ENCODE measurements at places on chromosomes 13 and 19.

GRCh38 chr19:44111910-44112463 is 1.2 kb upstream of the ZNF225 start:
- peak; percentile 99 for DNase-seq

DNA sequence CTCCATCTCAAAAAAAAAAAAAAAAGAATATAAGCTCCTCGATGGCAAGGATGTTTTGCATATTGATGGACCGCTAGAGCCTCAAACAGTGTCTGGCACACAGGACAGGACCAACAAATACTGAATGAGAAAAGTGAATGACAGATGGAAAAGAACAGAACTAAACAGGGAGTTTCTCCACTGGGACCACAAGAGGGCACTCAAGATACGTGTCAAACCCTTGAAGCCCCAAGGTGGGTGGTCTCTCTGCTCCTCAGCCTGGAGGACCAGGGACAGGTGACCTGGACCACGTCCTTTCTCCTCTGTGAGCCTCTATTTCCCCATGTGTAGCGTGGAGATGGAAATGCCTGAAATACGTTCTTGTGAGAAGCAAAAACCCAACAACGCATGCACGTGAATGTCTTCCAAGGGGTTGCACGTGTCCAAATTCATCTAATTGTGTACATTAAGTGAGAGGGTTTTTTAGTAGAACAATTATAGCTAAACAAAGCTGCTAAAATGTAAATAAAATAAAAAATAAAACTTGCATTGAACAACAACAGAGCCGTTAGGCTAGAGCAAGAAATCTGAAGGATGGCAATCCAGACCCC is 5.7 kb upstream of the CDC42EP5 start:
- DNase-seq, result peak; percentile 58

DNA sequence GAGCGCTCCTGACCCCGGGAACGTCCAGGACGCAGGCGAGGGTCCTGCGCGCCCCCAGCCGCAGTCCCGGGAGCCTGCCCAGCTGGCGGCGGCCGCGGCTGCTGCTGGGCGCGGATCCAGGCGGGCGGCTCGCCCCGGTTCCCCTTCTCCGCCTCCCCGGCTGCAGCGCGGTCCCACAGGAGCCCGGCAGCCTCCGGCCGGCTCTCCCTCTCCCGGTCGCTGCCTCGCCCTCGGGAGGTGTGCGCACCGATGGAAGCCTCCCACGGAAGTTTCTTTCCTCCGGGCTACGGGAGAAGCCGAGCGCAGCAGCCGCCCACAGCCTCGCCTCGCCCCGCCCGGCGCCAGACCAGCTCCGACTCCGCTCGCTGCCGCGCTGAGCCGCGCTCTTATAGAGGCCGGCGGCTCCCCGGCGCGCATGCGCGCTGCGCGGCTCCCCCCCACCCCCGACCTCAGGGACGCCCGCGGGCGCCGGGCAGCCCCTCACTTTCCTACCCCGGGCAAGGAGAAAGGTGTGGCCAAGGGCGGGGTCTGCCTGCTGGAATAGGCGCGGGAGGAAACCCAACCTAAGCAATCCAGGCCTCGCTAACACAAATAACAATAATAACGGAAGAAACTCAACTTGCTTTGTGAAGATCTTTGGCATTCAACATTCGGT is at the start of gene SHISA2:
Gene SHISA2 (minus strand): TSS at position 360 of the 655 bp plus-strand sequence. CDS start 1,041 bp downstream, outside the sequence.
- peak; percentile 82 for DNase-seq

DNA sequence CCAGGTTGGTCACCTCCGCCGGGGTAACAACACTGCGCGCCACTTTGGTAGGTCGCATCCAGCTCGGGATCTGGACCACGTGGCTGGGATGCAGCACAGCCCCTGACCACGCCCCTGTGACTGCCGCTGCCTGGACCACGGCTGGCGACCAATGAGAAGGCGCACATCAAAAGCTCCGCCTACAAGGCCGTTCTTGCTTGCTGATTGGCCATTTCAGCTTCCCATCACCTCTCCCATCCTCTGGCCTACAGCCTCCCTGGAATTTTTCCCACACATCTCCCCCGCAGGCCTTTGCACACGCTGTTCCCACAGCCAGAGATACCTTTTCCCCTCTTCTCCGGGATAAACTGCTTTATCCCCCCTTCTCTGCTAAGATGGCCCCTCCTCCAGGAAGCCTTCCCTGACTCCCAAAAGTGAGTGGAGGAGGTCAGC is 12.5 kb upstream of the MAP1S start:
- no peak for DNase-seq

DNA sequence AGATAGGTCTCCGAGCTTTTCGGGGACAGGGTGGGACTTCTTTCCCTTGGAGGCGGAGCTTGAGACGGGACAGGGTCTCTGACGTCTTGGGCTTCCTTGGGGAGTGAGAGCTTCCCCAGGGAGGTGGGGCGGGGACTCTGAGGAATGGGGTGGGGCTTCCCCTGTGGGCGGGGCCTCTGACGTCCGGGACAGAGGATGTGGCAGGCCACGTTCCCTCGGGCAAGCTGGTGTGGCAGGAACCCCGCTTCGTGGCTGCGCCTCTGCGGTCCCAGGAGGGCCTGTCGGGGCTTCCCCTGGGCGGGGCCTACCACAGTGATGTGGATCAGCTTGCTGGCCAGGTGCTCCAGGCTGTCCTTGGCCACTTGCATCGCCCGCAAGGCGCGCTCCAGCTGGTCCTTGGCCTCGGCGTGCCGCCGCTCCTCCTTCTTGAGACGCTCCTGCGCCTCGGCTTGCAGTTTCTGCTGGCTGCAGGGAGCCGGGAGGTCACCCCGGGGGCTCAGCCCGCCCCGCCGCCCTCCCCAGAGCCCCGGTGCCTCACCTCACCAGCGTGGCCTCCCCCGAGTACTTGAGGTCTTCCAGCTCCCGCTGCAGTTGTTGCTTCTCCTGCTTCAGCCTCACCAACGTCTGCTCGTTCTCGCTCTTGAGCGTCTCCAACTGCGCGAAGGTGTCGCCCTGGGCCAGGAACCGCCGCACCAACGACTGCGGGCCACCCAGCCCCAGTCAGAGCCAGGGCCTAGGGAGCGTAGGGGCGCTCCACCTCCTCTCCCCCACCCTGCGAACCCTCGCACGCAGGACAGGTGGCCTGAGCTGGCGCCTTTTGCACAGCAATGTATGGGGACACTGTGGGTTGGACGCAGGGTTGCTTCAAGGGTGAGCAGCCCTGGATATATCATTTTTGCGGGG is 3.3 kb upstream of the RGL3 start:
- peak; percentile 85 for DNase-seq

- no peak for DNase-seq
Observed at GRCh38 chr19:33403221-33403972, 29.9 kb downstream of the CEBPG start.

DNA sequence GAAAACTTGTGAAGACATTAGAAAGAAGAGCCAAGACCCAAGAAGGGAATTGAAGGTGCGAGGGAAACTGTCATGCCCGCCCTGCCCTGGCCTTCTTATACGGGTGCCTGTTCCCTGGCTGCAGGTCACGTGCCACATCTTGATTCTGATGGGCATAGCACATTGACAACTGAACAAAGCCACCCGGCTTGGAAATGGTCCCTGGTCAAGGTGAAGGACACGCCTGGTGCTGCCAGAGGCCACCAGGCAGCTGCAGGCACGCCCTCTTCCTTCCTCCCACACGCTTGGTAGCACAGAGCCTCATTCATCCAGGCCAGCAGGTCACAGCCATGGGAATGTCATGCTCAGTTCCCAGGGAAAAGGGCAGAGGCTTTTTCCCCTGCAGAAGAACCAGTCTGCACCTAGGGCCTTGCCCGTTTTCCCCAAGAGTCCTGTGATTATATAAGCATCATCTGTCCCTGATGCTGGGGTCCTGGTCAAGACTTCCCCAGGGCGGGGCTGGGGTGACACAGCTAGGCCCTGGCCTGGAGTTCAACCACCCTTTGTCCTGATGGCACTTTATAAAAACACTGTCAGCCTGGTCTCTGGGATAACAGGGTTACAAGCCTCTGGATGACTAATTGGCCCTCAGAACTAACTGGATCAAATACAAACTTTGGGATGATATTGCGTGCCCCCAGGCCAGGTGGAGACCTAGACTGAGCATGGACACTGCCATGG is 56.0 kb downstream of the CDADC1 start:
- DNase-seq, result no peak

DNA sequence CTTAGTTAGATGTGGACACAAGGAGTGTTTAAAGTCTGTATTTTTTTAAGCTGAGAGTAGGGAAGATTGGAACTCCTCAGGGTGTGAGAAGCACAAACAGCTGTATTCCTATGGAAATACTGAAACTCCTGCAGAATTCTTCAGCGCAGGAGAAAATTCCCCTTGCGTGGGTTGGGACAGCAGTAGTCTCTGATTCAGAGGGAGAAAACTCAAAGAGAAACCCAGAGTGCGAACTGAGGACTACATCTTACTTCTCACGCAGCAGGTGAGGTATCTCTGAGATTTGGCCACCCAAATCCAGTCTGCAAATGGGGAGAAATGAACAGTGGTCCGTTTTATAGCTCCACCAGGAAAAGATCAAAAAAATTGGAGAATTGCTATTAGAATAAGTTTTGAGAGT is 60.9 kb downstream of the FRY start:
- no peak for DNase-seq

DNA sequence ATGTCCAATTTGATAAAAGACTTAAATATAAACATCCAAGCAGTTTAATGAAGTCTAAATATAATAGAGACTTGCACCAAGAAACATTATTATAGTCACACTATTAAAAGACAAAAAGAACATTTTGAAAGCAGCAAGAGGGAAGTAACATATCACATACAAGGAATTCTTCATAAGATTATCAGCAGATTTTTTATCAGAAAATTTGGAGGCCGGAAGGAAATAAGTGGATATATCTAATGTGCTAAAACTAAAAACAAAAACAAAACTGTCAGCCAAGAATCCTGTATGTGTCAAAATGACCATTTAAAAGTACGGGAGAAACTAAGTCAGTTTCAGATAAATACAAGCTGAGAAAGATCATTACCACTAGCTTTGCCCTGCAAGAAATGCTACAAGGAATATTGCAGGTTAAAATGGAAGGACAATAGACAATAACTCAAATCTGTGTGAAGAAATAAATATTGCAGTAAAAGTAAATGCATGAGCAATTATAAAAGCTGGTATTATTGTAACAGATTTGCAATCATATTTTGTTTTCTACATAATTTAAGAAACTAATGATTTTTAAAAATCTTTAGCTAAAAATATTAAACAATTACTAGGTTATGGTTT is 1665.9 kb upstream of the PCDH20 start:
- no peak for DNase-seq

DNA sequence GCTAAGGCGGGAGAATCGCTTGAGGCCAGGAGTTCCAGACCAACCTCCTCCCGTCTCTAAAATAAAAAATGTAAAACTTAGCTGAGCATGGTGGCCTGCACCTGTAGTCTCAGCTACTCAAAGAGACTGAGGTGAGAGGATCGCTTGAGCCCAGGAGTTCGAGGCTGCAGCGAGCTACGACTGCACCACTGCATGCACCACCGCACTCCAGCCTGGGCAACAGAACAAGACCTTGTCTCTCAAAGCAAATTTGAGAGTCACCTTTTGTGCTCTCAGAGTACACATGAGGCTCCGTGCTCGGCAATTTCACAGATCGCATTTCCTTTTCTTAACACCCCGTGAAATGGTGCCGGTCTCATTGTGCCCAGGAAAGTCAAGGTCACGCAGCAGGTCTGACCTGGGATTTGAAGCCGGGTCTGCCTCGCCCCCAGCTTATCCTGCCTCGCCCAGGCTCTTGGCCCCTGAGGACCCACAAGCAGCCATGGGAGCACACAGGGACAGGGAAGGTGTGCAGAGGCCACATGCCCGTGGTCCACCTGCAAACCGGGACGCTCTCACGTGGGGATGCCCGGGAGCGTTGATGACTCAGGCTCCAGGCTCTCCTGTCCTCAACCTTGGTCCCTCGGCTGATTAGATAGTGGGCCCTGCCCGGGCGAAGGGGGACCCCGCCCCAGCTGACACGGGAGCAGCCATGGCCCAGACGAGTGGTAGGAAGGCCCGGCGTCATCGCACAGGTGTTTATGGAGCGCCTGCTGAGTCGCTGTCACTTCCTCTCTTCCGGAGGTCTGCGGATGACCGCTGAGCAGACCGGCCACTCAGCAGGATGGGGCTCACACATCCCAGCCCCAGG is 1.1 kb upstream of the SMIM24 start:
- peak; percentile 30 for DNase-seq

- no peak for DNase-seq
Observed at GRCh38 chr13:46496086-46496485, 56.9 kb upstream of the LRCH1 start.

- DNase-seq, result no peak
Observed at GRCh38 chr19:6694147-6694815, 24.3 kb upstream of the TNFSF14 start.

- no peak for DNase-seq
Observed at GRCh38 chr13:78816592-78816991, 157.6 kb upstream of the OBI1 start.

DNA sequence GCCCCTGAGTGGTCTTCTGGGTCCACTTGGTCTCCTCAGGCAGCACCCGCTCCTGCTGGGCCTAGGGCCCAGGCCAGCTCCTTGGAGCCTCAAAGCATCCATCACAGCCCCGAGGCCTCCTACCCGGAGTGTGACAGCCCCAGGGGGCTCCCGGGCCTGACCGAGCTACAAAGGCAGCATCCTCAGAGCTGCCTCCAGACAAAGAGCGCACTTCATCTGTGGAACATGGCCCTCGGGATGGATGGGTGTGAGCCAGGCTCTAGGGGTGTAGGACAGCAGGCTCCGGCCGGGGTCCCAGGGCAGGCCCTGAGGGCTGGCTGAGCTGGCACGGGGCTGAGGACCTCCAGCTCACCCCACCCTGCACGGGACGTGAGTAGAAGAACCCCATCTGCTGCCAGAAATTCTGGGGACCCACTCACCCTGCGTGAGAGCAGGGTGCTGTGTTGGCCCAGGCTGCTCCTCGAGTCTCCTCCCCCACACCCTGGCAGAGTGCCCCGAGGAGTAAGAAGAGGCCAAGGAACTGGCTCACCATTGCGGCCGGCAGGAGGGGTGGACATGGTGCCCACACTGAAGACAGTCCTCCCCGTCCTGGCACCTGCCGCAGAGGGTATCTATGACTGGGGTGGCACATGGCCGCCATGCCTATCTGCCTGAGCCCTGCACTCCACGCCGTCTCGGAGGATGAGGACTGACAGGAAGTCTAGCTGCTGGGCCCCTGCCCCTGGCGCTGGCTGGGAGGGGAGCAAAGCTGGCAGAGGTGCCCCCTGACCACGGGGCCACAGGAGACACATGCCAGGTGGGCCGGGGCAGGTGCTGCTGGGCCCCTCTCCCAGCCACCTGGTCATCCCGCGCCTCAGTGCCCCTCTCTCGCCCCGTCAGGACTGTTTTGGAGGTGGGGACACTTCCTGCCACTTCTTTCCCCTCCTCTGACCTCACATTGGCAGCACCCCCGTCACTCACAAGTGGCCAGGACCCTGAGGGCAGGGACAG is 22.3 kb downstream of the CEBPG start:
- DNase-seq, result no peak
